ENCODE measurements at places on chromosomes 1 and 21.

GRCh38 chr1:111973150-111973790 lies 16.2 kb downstream of the KCND3 start:
- DNase-seq: no peak

DNA sequence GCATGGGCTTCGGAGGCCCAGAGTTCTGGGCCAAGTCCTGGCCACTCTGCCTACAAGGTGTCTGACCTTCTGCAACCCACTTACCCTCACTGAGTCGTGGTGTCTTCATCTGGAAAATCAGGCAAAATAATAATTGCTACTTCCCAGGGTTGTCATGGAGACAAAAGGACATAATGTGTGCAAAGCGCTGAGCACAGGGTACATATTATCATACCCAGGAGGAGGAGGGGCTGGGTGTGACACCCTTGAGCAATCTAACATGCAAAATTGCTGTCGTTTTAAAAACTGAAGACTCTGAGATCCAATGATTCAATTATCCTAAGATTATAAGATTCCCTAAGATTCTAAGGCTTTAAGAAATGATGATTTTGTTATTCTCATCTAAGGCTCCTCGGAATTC lies 459.5 kb downstream of the PTPRU start:
- no peak for DNase-seq

- DNase-seq: no peak
These were observed 8.5 kb upstream of the FYB2 start for GRCh38 chr1:56827711-56828110.

DNA sequence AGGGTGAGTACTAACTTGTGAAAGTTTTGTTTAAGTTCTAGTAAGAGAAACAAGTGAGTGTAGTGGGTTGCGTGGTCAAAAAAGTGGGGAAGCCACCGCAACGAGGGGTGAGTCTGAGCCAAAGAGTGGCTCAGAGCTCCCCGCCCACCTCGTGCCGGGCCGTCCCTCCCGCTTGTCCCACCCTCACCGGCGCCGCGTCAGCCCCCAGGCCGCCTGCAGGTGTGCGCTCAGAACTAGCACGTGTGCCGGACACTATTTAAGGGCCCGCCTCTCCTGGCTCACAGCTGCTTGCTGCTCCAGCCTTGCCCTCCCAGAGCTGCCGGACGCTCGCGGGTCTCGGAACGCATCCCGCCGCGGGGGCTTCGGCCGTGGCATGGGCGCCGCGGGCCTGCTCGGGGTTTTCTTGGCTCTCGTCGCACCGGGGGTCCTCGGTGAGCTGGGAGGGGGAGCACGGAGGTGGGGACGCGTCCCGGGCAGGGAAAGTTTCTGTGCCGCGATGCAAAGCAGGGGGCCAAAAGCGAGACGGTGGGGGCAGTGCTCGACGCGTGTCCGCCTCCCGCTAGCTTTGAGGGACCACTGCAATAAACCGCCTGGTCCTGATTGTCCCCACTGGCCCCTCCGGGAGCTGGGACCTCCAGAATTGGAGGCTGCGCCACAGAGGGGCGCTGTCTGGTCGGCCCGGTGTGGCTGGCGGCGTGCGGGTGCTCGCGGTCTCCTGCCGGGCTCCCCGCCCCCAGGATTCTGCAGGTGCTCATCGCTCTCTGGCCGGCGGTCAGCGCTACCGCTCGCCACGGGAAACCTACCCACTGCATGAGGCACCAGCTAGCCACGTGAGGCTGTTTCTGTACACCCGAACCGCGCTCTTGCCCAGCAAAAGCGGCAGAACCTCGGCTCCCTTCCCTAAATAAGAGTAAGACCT lies at the start of gene CR2:
CR2 (plus strand) TSS at position 283 of the 919 bp plus-strand sequence; CDS start at position 374, 91 bp downstream.
- DNase-seq: no peak

Measured in COLO829 (cell line).